ENCODE measurements at places on chromosomes 6 and 20.

GRCh38 chr20:18984238-18985200 lies 170.9 kb downstream of the SCP2D1 start:
- no peak for DNase-seq

DNA sequence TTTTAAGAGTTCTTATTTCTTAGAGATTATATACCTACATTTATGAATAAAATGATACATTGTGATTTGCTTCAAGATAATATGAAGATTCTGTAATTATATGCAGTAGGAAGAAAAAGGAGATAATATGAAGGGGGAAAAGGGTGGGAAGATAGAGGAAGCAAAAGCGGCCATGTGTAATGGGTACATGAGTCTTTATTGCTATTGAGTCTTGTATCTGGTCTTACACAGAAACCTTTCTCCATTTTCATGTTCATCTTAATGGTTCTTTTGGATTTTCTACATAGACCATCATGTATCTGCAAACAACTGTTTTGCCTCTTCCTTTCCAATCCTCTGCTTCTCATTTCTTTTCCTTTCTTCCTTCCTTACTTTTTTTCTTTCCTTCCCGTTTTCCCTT lies 36.1 kb downstream of the PHF20 start:
- no peak for DNase-seq

- DNase-seq: no peak
Observed at GRCh38 chr6:114581293-114581692, 238.5 kb upstream of the HS3ST5 start.

DNA sequence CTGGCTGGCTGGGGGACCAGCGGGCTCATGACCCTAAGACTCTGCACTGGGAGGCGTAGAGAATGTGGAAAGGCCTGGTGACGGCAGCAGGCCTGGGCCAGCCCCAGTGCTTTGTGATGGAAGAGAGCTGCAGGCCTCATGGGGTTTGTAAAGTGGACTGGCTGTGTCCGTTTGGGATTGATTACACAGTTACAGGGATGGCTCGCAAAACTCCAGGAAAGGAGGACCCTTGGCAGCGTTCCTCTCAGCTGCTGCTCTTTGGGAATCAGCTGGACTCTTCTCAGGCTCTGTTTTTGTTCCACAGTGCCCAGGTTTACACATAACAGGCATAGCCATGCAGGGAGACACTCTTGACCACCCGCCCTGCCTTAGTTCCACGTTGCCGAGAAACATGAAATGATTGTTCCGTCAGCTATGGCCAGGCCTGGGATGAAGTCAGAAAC lies 89.0 kb downstream of the SLX4IP start:
- DNase-seq: peak; percentile 29

- peak; percentile 74 for DNase-seq
Observed at GRCh38 chr6:112038756-112039430, 15.0 kb upstream of the CCN6 start.

- no peak for DNase-seq
Observed at GRCh38 chr6:122438975-122439374, 32.6 kb downstream of the SERINC1 start.

DNA sequence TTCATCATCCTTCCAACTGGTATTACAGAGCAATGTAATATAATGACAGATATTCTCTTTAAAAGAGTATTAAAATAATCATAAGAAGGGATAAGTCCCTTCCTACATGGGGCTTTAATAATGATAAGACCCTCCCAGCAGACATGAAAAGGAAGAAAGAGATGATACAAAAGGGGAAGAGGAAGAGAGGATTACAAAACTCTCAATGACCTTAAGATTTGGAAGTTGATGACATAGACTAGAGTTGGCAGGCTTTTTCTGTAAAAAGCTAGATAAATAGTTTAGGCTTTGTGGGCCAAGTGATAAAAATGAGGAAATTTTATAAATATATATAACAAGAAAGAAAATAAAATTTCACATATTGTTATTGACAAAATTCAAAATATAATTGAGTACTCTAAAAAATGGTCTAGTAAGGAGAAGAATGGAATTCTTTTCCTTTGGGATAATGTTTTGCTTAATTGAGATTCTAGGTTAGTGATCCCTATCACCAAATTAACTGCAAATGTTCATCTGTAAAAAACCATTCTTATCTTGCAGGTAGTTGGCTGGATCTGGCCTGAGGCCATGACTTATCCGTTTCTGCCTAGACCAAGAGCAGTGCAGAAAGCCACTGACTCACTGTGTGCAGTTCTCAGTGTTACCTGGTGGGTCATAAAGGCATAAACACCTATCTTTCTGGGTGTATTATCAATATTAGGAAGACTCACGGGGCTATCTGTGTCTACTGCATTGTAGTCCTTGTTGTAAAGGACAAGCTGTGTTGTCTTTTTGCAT lies 11.0 kb downstream of the RIPOR2 start:
- DNase-seq: no peak

DNA sequence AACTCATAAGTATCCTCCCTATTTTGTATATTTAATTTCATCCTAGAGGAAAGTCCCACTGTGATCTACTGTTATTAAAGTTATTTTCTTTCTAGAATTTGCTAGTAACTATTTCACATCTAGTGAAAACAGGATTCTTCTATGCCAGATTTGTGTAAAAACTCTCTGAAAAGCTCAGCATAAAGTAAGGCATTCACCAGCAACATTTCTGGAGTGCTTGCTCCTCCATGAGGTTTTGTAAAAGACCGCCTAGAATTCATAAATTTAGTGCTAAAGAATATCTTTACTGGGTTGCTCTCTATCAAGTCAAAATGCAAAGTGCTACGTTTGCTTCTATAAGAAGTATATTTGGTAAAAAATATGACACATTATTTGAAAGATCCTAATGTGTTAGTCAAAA lies 173.5 kb upstream of the IRAK1BP1 start:
- peak; percentile 17 for DNase-seq

DNA sequence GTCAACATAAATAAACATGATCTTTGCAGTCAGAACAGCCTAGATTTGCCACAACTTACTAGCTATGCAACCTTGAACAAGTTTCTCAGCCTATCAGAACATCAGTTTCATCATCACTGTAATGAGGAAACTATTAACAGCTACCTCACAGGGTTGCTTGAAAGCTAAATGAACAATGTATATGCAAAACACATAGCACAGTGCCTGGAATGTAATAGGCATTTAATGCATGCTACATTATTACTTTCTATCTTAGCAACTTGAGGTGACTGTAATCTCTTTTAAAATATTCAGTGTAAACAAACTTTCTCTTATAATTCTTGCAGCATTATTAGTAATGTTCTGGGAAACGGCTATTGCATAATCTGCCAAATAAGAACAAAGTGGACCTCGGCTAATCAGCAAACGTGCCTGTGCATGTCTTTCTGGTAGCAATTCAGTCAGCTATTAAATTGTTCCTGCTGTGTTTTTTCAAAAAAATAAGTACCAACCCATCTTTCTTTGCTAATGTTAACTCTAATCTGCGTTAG lies 61.5 kb downstream of the SYNE1 start:
- peak; percentile 78 for DNase-seq

DNA sequence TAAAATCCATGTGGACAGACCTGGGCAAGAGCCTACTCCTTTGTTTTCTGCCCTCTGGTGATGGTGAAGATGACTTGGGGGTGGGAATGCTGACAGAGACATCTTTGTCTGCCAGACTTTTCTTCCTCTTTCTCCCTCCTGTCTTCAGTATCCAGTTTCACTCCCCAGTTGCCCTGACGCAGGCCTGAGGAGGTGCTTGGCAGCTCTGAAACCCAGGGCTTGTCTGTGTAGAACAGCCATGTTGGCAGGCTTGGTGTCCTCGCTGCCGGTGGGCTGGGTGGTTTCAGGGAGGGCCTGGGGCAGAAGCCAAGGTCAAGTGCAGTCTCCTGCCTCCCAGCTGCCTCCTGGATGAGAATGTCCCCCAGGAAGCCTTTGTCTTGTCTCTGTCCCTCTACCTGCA lies 22.5 kb downstream of the CCDC167 start:
- no peak for DNase-seq

GRCh38 chr20:51562027-51562331 lies 19.5 kb upstream of the NFATC2 start:
- DNase-seq: no peak

- DNase-seq: no peak
Observed at GRCh38 chr6:38221251-38221650, 401.7 kb downstream of the ZFAND3 start.

DNA sequence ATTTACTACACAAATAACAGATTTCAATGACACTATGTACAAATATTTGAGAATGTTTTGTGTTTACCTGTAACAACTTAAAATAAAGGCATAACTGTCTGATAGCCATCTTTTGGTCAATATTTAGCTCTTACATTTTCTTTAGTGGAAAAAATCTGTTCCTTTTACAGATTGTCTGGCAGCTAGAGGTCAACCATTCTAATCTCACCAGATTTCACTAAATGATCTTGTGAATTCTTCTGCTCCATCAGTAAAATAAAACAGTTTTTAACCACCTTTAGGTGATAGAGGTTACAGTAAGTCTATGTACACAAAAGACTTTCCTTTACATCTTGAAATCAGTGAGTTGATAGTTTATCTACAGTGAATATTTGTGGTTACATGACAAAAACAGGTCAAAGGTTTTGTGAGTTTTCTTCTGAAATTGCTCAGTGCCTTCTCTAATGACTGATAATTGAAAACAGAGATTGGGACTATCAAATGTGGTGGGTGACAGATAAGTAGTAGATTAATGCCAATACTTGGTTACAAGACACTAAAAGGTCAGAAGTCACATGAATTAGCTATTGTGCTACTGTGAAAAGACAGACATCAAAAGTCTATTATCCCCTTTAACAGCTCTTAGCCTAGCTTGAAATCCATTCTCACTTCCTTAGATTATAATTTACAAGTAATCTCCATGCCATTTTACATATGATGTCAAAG lies 47.4 kb downstream of the BMP5 start:
- DNase-seq: no peak

- DNase-seq: peak; percentile 100
Observed at GRCh38 chr6:113644861-113645575, 212.1 kb upstream of the MARCKS start.

DNA sequence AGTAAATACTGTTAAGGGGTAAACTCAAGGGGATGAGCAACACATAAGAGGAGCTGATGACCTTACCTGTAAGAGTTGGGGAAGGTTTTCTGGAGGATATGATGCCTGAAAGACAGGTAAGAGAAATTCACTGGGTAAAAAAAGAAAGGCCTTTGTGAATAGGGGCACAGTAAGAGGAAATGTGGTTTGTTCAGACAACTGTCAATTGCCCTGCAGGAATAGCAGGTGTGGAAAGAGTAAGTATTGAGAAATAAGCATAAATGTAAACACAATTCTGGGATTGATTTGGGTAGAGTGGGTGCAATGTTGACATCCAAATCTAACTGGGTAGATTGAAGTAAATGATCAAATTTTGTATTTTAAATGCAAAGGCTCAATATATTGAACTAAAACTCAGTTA lies 670.0 kb downstream of the DHX35 start:
- DNase-seq: no peak

DNA sequence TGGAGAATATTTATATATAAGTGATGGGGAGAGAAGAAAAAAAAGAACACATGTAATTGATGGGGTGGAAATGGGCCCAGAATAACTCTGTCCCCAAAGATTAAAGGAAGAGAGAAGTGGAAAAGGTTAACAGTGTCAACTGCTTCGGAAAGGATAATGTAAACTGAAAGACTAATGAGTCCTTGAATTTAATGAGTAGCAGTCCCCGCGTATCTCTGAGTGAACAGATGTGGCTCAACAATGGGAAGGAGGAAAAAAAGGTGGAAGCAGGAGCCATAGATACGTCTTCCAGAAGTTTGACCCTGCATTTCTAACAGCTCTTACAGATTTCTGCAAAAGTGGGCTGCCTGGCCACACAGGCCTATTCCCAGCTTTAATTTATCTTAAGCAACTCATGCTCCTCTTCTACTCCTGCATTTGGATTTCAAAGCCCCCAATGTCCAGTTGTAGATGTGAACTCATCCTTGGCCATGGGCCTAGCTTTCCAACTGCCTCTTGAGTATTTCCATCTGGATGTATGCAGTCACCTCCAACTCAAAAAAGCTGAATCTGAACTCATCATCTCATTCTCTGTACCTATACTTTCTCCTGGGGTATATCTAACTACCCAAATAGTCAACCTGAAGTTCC lies 61.3 kb downstream of the DST start:
- peak; percentile 11 for DNase-seq

- no peak for DNase-seq
Observed at GRCh38 chr6:105109955-105110895, 69.6 kb downstream of the POPDC3 start.

DNA sequence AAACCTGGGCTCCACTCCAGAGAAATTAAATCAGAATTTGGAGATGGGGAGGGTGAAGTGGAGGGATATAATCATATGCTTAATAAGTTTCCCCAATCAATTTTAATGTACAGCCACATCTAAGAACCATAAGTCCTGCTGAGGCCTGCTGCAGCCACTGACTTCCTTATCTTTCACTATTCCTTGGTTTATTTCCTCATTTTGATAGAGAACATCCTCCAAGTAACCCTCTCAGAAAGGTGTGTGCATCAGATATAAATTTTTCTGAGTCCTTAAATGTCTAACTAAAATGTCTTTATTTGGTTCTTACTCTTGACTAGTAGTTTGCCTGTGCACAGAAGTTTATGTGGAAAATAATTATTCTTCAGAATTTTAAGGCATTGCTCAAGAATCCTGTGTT lies 23.7 kb upstream of the SIRT5 start:
- no peak for DNase-seq

GRCh38 chr6:130513770-130514169 lies 148.0 kb downstream of the TMEM200A start:
- DNase-seq: peak; percentile 90

- DNase-seq: peak; percentile 42
Observed at GRCh38 chr6:72619883-72620696, 1.8 kb upstream of the KCNQ5 start.

DNA sequence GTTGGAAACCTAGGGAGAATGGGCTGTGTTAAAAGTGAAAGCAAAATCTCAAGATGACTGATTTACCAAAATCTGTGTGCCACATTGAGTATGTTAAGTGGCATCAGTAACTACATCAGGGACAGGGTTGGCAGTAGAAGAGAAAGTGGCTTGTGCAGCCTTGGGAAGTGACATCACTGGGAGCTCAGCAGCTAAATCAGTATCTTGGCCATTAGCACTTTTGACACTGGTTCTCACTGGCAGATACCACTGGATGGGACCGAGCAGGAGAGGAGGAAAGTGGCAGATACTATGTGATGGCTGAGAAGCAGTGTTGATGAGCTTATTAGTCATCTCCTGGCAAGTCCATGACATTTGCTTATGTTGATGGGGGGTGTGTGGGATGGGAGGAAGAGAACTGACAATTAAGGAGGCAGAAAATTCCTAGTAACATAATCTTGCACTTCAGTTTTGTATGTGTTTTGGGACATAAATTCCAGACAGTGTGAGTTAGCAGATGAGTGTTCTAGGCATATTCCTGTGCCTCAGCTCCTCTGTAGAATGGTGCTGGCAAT lies 322.2 kb downstream of the SOX4 start:
- peak; percentile 60 for DNase-seq
